HS-27A (cell line): ENCODE measurements at places on chromosomes 3 and 15.

DNA sequence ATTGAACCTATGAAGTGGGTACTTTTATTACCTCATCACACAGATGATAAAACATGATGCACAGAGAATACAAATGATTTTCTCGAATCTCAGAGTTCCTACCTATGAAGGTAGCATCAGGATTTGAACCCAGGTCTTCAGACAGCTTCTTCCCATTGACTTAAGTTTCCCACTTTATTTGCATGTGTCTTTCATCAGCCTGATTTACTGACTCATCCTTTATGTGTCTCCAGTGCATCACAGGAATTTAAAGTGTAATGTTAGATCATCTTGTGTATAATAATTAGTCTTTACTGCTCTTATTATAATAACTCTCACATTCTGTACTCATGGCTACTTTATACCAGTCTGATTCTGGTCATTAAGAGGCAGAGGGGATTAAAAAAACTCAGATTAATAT, 449.4 kb upstream of the SUCLG2 start:
- DNase-seq = no peak

- no peak for DNase-seq
Observed at GRCh38 chr3:140736863-140737460, 59.1 kb downstream of the TRIM42 start.

DNA sequence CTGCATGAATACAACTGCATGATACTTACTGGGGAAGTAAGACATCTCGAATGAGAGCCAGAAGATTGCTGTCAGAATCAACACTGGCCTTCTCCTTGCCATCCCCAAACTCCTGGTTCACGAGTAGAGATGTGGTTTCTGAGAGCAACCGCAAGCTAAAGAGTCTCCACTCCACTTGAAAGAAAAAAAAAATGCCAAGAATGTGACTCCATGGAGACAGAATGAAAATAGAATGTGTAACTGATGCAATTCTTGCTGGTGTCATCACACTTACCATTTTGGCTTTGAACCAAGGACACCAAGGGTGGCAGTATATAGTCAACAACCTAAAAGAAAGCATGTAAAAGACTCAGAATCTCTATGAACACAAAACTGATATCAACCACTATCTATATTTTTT, 280.4 kb downstream of the ULK4 start:
- peak; percentile 89 for DNase-seq

DNA sequence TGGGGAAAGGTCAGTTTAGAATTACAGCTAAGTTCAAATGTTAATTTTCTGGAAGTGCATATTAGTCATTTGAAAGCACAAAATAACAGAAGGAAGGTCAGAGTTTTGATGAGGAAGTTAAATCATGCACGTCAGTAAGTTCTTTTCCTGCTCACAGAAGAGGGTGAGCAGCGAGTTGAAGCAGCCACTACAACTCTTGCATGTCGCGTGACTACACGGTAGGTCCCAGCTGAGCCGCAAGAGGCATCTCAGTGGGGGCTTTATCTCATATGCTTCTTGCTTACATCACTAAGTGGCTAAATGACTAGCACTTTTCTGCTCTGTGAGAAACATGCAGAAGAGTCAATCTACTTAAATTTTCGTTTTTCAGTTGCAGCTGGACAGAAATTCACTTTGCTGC, 21.3 kb upstream of the SEC62 start:
- DNase-seq = no peak

DNA sequence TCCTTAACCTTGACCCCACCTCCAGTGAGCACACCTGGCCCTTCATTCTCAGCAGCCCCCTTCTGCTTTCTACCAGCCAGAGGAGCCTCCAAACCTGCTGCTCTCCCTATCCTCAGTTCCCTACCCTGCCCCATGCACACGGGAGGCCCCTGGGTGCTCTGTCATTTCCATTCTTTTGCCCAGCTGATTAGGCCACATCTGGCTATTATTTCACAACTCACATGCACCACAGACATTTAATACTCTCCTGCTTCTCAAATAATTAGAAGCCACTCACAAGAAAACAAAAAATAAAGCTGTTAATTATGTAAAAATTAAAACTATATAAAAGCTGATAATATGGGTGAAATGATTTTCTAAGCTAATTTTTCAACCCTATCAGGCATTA, 50.7 kb downstream of the MYLK start:
- DNase-seq = no peak

- no peak for DNase-seq
Observed at GRCh38 chr3:69005071-69005790, 8.3 kb downstream of the EOGT start.

DNA sequence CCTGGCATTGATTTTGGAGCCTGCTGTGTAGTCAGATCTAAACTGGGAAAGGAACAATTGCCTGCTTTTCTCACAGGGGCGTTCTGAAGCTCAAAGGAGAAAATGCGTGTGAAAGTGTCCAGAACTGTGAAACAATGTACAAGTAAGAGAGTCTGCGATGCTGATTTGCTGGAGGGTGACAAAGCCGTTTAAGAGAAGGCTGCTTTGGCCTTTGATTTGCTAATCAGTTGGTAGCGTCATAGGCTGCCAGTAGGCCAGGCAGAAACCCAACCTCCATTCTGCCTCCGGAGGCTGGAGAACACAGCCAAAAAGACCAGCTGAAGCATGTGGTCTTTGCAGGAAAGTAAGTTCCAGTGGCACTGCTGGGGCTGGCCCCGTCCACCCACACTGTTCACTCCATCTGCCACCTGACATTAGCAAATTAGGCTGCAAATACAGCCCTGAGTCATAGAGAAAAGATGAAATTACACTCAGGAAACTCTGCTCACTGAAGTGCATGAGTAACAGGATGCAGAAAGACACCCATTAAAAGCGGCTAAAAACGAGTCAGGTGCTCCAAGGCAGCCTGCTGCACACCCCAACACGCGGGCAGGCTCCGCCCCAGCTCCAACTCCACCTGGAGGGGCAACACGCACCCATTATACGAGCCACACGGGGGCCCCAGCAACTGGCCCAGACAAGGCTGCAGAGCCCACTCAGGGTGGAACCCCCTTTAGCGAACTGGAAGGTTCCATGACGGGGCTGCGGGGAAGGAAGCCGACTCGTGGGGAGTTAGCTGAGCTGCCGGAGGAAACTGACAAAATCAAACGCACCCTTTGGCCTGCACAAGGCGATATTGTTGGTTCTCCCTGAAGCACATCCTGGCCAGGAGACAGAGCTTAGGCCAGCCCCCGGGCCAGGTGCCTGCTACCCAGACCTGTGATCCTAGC, 31.6 kb downstream of the ZDHHC19 start:
- no peak for DNase-seq

GRCh38 chr3:39445927-39446326, 21.6 kb upstream of the MOBP start:
- no peak for DNase-seq

DNA sequence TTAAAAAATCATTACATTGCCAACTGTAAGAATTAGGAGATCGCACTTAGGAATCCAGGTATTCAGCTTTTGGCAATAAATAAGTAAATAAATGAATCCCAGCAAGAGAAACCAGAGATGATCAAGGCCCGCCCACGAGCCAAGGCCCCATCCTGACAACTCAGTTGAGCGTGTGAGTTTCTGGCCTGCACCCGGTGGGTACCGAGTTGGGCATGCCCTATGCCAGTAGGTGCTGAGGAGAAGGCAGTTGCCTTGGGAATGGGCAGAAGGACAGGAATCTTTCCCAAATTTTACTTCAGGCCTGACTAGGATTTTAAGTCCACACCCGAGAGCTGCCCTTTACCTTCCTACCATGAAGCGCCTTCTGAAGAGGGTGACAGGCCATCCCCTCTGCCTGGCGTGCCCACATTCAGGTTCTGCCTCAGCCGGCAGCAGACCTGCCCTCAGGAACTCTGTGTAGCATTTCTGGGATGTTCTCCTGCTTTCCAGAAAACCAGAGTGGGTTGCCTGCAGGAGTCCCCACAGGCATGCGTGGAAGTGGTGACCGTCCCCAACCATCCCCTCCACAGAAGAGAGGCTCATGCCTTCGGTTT, 99.3 kb upstream of the ALDH1A3 start:
- no peak for DNase-seq

GRCh38 chr15:56344336-56344735, 20.9 kb upstream of the TEX9 start:
- DNase-seq = no peak

DNA sequence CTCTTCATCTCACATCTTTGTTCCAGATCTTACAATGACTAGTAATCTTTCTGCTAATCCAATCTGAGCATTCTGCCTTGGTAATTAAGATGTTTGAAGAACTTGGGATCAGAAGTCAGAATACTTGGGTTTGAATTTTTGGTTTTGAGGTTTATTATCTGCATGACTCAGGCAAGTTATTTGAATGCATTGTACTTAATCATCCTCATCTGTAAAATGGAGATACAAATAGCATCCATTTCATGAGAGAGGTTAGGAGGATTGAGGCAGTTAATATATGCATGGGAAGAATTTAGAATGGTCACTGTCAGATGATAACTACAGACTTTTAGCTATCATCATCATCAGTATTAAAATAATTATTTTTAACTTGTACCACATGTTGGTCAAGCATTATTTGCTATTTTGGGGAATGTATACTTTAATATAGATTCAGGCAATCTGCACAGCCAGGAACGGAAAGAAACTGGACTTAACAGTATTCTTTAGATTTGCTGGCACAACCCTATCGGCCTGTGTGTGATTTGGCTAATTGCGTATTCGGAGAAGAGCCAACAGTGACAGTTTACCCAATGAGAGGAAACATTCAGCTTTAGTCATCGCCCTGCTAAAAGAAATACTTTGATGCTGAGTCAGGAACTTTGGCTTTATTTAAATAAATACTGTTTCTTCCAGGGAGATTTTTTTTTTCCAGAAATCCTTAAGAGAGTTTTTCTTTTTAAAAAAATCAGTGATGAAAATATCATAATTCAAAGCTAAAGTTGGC, 600.0 kb downstream of the ROBO1 start:
- peak; percentile 69 for DNase-seq

DNA sequence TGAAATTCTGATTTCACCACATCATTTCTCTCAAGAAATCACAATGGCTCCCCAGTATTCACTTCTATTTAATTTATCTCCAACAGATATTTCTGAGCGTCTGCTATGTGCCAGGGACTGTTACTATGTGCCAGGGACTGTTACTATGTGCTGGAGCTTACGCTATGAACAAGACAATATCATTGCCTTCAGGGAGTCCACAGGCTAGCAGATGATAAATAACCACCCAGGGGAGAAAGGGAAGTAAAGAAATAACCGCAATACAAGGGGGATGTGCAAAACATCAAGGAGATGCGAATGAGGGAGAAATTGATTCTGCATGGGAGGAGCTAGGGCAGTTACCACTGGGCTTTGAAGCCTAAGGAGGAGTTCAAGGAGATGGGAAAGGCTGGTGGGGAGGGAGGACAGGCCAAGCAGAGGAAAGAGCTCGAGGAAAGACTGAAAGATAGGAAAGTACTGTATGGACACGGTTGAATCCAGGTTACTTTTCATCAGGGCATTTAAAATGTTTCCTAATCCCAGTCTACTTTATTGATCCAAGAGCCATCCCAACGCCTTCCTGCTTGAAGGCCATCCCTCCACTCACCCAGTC, 2.5 kb downstream of the THSD4 start:
- DNase-seq = no peak

DNA sequence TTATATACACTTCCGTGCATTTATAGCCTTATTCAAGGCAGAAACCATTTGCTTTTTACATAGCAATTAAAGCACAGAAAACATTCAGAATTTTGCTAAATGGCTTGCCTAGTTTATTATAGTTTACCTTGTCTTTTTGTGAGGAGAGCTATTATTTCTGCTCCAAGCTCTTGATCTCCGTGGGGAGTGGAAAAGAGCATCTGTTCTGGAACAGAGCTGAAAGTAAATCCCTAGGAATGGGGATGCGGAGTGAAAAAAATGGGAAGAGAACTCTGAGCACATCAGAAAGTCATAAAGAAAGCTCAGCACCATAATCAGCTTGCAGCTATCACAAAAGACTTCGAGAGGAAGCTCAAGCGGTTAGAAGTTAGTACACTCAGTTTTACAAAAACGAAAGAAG, 1006.7 kb downstream of the ROBO2 start:
- DNase-seq = no peak

- DNase-seq = no peak
Observed at GRCh38 chr3:72135636-72136035, 350.7 kb upstream of the PROK2 start.

DNA sequence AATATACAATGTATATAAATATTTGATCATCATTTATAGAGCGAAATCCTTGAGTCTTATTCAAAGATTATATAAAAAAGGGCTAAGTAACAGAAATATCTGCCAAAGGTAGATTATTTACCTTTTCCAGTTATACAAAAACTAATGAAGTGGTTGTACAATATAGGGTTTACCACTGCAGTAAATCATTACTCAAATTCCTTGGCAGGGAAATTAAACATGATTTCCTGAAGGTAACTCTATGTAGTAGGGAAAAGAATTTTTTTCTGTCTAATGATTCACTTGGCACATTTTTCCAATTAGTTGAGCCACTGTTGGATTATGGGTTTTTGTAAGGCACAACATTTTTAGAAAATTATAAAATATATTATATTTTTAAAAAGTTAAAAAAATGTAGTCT, 129.6 kb downstream of the NR2F2 start:
- DNase-seq = no peak

GRCh38 chr15:101250341-101250831, 1.5 kb downstream of the CHSY1 start:
- peak; percentile 24 for DNase-seq

GRCh38 chr3:132290833-132291232, 26.4 kb upstream of the ACP3 start:
- DNase-seq = peak; percentile 27

DNA sequence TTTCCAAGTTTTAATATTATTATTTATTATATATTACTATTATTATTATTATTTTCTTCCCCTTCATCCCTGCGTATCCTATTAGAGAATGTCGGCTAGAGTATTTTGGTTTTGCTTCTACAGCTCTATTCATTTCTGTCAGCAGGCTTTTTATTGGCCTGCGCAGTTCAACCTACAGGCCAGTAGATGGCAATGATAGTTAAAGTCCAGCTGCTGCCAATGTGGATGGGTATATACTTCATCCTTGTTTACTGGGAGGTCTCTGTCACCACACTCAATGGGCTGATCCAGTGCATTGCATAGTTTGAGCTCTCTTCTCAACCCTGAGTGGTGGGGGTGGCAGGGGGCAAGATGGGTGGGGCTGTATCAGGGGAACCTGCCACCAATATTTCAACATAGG, 799.8 kb downstream of the NSUN3 start:
- DNase-seq = peak; percentile 5
